Effector CD8-positive, alpha-beta T cell (primary cell): ENCODE measurements at places on chromosomes 11 and 22.

- no peak for DNase-seq
These were observed 11.7 kb upstream of the DNAJB13 start for GRCh38 chr11:73939096-73939495.

DNA sequence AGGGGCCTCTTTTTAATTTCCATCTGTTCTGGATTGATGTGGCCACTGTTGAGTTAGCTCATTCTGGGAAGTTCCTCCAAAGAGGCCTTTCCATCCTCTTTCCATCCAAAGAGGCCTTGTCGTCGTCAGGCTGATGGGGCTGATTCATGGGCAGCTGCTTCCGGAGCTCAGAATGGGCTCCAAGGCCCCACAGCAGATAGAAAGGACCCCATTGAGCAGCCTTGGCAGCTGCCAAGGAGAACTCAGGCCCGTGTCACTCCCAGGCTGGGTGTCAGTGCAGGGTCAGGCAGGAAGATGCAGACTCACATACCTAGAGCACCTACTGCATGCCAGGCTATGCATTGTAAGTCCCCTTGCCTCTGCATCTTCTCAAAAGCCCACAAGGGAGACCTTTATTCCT is 524.1 kb downstream of the MIAT start:
- no peak for DNase-seq

GRCh38 chr11:69520186-69520916 is 38.9 kb downstream of the LINC01488 start:
- no peak for DNase-seq

DNA sequence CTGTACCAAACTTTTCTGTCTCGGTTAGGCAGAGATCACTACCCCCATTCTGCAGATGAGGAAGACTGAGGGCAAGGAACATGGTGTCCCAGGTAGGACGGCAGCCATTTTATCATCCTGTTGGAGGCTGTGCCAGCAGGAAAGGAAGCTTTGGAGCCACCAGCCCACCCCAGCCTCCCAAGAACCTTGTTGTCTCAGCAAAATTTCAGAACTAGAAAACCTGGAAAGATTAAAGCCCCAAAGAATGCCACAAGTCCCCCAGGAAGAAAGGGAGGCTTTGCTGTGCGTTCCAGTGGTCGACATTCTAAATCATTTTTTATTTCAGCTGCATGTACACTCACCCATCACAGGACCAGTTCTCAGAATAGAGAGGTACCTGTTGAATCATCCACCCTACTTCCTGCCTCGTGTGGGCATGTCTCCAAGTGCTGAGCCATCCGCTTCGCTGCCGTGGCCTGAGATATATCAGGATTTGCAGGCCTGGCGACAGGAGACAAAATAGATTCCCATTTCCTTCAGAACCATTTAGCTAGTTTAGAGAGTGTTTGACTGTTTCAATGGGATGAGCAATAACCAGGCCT is 13.0 kb upstream of the EIF3D start:
- no peak for DNase-seq

DNA sequence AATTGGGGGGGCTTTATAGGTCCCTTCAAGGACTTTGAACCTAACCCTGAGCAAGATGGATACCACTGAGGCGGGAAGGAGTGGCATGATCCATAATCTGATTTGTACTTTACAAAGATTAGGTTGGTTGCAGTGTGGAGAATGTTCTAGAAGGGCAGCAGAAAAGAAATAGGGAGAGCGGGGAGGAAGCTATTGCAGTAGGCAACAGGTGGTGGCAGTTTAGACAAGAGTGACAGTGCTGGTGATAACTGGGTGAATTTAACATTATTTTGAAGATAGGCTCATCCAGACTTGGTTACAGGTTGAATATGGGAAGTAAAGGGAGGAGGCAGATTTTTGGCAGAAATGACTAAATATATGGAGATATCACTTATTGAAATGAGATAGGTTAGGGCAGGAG is 179.9 kb upstream of the CADM1 start:
- no peak for DNase-seq

DNA sequence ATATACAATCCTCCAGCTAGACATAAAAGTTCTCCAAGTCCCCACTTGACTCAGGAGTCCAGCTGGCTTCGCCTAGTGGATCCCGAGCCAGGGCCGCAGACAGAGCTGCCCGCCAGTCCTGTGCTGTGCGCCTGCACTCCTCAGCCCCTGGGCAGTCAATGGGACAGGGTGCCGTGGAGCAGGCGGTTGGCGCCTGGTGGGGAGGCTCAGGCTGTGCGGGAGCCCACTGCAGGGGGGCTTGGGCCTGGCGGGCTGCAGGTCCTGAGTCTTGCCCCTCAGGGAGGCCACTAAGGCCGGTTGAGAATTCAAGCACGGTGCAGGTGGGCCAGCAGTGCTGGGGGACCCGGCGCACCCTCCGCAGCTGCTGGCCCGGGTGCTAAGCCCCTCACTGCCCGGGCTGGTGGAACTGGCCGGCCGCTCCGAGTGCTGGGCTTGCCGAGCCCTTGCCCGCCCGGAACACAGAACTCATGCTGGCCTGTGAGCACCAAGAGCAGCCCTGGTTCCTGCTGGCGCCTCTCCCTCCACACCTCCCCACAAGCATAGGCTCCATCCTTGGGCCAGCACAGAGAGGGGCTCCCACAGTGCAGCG is 884.8 kb upstream of the LRRC4C start:
- no peak for DNase-seq

DNA sequence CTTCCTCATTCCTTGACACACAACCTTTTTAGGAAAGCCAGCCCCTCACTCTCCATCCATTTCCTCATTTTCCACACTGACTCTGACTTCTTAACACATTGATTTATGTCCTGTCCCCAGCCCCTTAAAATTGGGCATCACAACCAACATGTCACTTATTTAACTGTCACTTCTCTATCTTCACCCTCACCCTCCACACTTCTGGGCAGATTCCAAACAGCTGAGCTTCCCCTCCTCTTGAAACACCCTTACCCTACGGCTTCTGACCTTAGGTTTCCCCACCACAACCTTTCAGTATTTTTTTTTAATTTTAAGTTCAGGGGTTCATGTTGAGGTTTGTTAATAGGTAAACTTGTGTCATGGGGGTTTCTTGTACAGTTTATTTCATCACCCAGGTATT is 696.3 kb downstream of the DLG2 start:
- DNase-seq, result no peak

DNA sequence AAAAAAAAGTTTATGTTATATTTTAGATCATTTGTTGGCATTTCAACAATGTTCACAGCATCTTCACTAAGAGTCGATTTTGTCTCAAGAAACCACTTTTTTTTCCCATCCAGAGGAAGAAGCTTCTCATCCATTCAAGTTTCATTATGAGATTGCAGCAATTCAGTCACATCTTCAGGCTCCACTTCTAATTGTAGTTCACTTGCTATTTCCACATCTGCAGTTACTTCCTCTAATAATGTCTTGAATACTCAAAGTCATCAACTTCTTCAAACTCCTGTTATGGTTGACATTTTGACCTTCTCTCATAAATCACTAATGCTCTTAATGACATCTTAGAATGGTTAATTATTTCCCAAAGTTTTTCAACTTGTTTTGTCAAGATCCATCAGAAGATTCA is 61.3 kb upstream of the CHORDC1 start:
- no peak for DNase-seq

DNA sequence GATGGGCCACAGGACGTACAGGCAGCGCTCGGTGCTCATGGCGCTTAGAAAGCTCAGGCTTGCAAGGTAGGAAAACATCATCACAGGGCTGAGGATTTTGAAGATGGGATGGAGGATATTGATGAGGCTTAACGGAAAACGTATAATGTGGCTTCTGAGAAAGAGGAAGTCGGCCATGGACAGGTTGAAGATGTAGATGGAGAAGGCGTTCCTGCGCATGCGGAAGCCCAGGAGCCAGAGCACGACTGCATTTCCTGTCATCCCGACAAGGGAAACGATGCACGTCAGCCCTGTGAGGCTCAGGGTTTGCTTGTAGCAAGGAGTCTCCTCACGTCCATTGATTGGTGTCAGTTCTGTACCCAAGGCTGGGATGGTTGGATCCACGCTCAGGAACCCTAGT is 17.4 kb upstream of the MRGPRX1 start:
- no peak for DNase-seq

GRCh38 chr11:131584785-131585592 is 214.6 kb downstream of the NTM start:
- DNase-seq, result no peak

DNA sequence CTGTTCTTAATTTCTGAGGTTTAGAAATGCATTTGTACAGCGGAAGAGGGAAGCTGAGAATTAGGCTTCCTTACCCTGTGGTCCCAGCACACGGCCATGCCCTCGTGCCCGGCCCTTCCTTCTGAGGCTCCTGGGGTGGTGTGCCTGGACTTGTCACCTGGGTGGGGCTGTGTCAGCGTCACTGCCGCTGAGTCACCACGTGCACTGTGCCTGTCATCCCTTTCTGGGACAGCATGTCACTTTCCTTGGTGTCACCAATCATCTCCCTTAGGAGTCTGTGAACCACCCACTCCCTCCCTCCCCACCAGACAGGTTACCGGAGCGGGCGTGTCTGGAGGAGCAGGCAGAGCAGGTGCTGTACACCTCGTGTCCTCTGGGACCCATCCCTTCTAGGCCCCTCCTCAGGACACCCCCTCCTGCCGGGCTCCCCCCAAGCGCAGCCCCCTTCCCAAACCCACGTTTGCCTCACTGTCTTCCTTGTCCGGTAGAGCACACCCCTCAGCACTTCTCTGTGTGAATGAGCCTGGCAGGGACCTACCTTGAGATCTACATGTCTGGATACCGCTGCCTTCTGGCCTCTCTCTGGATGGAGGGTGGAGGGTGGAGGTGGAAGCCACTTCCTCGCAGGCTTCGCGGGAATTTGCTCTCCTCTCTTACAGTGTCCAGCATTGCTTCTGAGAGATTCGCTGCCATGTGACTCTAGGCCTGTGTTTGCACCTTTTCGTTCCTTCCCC is 367.6 kb downstream of the TBC1D22A start:
- no peak for DNase-seq

DNA sequence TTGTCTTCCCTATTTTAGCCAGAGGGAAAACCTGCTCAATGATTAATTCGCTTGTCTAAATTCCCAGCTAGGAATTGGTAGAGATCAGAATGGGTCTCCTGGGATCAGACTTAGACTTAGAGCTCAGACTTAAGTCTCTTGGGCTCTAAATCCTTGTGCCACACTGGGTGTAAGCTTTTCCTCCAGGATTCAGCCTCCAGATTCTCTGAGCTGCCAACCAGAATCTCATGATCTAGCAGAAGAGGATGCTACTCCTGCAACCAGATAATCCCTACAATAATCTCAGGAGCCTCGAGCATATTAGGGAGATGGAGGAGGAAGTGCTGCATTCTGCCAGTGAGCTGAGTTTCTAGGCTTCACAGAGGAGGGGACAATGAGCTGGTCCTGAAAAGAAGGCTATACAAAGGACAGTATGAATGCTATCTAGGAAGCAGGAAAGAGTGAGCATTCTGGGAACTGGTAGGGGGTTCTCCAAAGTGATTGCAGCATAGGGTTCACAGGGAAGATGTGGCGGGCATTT is 211.6 kb upstream of the SESN3 start:
- DNase-seq, result no peak

DNA sequence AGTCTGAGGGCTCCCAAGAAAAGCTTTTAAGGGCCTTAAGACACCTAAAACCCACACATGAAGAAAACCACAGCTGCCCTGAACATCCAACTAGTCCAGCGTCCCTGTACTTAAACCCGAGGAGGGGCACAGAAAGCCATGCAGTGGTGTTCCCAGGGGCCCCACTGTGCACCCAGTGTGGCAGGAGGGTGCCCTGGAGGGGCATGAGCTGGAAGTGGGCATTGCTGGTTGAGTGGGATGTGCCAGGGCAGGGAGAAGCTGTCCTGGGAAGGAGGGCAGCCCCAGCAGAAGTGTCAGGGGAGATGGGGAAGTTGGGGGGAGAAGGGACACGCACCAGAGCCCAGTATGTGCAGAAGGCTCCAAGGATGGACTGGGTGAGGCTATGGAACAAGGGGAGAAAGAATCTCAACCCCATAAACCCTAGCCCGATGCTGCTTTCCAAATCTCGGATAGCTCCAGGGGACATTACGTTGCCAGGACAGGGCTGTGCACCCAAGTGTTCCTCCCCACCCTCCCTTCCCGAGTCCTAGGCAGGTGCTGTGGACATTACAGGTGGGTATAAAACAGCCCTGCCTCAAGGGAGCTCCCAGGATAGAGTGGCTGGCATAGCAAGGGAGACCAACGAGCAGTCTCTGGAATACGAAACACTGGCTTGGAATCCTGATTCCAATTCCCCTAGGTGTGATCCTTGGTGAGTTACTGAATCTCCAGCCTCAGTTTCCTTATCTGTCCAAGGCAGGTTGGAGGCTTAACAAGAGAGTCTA is 44.2 kb downstream of the SHANK2 start:
- DNase-seq, result no peak

DNA sequence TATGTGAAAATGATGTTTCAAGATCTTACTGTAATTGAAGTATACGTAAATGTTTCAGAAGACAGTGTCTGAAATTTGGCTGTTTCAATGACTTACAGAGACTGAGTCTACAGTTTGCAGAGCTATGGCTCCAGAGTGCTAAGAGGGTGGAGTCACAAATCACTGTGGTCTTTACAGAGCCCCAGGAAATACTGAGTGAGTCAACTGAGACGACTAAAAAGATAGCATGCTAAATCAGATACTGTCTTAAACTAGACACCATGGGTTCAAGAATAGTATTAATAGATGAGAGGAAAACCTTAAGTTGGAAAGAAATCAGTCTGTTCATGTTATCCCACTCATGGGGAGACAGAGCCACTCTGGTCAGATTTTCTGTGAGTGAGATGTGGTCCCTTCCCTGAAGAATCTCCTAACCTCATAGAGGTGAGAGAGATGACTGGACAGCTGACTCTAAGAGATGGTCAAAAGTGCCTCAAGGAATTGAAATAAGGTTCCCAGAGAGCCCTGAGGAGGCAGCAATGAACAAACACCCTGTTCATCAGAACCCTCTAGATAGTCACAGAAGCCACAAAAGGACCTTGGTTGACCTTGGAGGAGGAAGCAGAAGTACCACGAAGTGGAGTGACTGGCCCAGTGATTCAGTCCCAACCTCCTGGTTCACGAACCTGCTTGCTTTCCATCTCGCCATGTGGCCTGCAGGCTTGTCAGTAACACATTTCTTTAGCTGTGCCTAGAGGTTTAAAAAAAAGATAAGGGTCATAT is 30.2 kb downstream of the C11orf91 start:
- DNase-seq, result no peak

DNA sequence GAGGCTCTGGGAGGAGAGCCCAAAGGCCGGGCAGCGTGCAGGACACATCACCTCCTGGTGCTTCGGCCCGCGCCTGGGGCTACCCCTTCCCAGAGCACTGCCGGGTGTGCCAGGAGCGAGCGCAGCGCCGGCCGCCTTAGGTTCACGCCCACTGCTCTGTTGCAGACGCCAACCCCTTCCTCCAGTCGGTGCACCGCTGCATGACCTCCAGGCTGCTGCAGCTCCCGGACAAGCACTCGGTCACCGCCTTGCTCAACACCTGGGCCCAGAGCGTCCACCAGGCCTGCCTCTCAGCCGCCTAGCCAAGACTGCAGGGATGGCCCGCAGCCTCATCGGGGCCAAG is 79.0 kb downstream of the MED15 start:
- DNase-seq, result no peak
